Stimulated activated CD8-positive, alpha-beta memory T cell treated with anti-CD3 and anti-CD28 coated beads, Interleukin-4, amount 100 ng/mL, for 1 hour (primary cell): ENCODE measurements at places on chromosomes 3 and 15.

- no peak for DNase-seq
Observed at GRCh38 chr3:191412759-191413158, 48.2 kb upstream of the PYDC2 start.

GRCh38 chr3:100912571-100912970 is 80.7 kb downstream of the ABI3BP start:
- DNase-seq, result no peak

DNA sequence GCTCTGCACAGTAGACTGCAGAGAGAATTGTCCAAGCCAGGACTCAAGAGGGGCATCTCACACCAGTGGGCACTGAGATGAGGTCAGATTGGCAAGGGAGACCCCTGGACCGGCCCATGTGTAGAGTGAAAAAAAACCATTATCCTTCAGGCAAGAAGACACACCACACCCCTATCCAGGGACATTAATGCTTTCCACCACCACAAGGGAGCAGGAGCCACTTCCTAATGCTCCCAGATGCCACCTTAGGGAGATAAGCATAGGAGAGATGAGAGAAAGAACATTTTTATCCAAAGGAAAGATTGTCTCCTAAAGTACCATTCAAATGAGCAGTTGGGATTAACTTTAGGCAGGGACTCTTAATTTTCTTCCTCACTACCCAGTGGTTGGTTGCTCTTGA is 109.6 kb upstream of the PTX3 start:
- no peak for DNase-seq

GRCh38 chr15:37086521-37086920 is 13.8 kb downstream of the MEIS2 start:
- DNase-seq, result no peak

GRCh38 chr15:76239786-76240185 is 71.5 kb downstream of the ETFA start:
- no peak for DNase-seq

- no peak for DNase-seq
Observed at GRCh38 chr3:145767909-145768308, 393.1 kb downstream of the PLOD2 start.
